ENCODE measurements at places on chromosomes 4 and X.

DNA sequence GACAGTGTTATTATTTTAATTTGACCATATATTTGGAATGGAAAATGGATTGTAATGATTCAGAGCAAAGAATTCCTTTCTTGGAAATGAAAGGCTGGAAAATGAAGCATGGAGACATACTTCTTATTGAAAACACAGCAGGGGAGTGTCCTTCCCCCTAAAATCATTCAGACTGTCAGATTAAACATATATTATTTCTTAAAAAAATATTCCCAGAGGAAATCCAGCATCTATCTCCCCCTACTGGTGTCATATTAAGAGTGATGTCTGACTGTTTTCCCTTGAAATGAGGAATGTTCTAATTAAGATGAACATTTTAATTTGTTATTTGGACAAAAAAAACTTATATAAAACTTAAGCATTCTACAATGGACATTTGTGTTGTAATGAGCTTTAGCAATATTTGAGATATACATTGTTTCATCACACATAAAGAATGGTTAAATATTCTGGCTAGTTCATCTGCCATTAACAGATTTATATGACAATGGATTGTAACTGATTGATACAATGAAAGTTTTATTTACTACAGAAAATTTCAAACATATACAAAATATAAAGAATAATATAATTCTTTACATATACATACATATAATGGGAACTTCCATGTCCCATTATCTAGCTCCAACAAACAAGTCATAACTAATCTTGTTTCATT, 264.6 kb downstream of the SPRY1 start:
- no peak for DNase-seq

DNA sequence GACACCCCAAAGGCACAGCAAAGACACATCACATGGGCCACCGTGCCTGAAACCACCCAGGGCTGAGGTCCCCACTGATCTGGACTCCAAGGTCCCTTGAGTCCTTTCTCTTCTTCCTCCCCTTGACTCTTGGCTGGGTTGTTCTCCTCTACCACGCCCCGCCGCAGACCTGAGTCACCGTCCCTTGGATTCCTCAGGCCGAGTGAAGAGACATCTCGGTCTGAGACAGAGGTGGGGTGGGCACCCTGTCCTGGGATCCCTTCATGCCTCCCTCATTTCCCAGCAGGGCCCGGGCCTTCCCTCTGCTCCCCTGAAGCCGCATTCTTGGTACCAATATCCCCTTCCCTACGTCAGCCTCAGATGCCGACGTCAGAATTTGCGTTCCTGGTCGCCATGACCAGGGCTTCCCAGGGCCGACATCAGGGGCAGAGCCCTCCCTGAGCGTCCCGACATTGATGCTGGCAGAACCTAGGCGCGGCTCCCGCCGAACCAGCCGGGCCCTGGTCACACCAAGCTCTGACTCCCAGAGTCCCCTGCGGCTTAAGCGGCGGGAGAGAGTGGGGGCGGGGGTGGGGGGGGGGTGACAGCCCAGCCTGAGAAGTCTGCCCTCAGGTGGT, 498 bp downstream of the MAGEA10 start:
- no peak for DNase-seq

- DNase-seq: no peak
Observed at GRCh38 chr4:184310881-184311709, 93.4 kb upstream of the ENPP6 start.

GRCh38 chr4:122764821-122765215, 32.3 kb downstream of the BBS12 start:
- DNase-seq: no peak

GRCh38 chrX:3256868-3257267, 89.6 kb downstream of the MXRA5 start:
- no peak for DNase-seq
